ENCODE measurements at places on chromosomes 5 and 9.

DNA sequence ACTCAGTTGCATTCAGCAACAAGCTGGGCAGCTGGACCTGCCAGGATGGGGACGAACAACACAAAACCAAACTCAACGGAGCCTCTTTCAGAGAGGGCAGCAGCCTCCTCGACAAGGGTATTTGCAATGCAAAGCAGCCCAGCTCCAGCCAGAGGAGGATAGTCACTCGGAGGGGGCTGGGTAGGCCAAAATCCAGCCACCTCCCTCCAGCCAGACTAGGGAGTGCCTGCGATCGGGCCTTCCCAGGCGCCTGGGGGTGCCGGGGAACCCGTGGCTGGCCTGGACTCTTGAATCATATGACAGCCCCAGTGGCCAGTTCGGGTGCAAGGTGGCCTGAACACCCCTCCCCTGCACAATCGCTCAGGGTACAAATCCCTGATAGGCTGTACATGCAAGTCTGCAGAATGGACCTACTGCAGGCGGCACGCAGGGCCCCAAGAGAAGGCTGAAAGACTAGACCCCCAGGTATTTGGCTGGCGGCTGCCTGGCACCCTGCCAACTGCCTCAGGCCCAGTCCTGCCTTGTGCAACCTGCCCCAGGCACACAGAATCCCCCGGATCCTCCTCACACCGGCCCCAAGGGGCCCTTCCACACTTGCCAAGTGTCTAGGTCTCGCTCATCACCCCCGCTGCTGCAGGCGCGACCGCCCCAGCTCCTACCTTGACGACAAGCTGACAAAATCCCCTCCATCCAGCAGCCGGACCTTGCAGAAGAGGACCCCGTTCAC, 1.3 kb downstream of the EEIG1 start:
- DNase-seq = no peak

GRCh38 chr5:170075696-170076095, 30.0 kb upstream of the FOXI1 start:
- no peak for DNase-seq

- DNase-seq = no peak
These were observed 285.2 kb downstream of the EBF1 start for GRCh38 chr5:158814521-158814920.

- DNase-seq = no peak
These were observed 44.7 kb downstream of the CDC14B start for GRCh38 chr9:96574931-96575351.

GRCh38 chr9:35732800-35733541, 505 bp downstream of the CREB3 start:
- peak; percentile 46 for DNase-seq

GRCh38 chr5:56493766-56494165, 260.6 kb upstream of the ANKRD55 start:
- DNase-seq = no peak

- DNase-seq = peak; percentile 82
These were observed 86.7 kb downstream of the SLC1A3 start for GRCh38 chr5:36692791-36693763.

GRCh38 chr9:122986010-122986409, 45.2 kb downstream of the RABGAP1 start:
- DNase-seq = no peak

Measured in suppressor macrophage treated with lipopolysaccharide for 1 hour (primary cell).